ENCODE measurements at places on chromosomes 13 and 19.

GRCh38 chr13:28574617-28575142 is 79.8 kb upstream of the FLT1 start:
- DNase-seq, result no peak

DNA sequence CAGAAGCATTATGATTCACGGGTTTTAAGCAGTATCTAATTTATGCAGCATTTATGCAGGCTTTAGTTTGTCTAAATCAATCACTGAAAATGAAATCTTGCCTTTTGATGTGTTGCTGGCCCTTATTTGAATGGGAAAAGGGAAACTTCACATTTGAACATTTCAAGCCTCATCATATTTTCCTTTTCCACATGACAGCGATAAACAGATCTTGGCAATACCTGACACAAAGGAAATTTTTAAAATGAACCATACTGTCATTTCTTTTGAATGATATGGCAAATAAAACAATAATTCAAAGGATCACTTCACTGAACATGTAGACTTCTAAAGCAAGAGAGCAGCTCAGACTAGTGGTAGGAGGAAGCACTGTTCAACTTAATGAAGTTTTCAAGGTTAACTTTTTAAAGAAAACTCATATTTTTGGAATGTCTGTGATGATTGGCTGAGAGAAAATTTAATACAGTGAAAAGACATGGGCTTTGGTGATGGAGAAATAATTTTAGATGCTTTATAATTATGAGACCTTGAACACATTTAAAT is 198.1 kb downstream of the OXGR1 start:
- DNase-seq, result no peak

DNA sequence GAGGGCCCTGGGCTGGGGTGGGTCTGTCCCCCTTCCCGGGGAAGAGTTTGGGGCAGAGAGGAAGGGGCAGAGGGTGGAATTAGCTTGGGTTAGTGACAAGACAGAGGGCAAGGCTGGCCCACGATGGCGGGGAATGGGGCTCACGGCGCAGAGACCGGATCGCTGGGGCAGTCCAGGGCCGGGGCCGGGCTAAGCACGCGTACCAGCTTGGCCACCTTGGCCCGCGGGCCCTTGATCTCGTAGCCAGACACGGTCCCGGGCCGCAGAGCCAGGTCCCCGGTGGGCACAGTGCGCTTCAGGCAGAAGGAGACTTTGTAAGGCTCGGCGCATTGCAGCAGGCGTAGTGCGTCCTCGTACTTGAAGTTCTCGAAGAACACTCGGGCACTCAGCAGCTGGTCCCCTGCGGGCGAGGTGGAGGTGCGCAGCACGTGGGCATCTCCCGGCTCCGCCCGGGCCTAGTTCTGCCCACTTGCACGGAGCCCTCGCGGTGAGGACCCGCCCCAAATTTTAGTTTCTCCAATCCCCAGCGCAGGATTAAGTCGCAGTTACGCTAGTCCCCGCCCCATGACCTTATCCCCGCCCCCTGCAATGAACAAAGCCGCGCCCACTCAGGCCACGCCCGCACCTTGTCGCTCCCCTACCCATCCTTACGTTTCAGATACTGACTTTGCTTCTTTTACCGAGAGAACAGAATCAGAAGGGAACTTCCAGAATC is 8.6 kb upstream of the HIPK4 start:
- DNase-seq, result peak; percentile 21

DNA sequence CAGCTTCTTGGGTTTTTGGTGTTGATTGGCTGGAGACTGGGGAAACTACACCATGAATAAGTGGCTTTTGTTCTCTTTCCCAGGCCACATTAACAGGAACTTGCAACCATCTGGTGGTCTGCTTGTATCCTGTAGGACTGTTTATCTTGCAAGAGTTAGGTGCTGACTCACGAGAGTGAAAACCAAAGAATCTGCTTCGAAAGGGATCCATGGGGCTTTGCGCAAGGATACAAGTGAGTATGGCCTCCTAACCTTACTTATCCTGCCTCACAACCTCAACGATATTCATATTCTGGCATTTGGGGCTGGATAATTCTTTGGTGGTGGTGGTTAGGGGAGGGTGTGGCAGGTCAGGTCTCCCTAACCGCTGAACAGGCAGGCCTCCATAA is 4.7 kb upstream of the SIGLECL1 start:
- no peak for DNase-seq

GRCh38 chr13:113766035-113766800 is 7.2 kb downstream of the TMEM255B start:
- no peak for DNase-seq

GRCh38 chr19:42150911-42151361 is 18.7 kb upstream of the POU2F2 start:
- no peak for DNase-seq

- DNase-seq, result no peak
Measured at GRCh38 chr19:1206864-1207450, 1.4 kb downstream of the STK11 start.

GRCh38 chr19:7789447-7789846 is 26.4 kb downstream of the CLEC4M start:
- peak; percentile 9 for DNase-seq

DNA sequence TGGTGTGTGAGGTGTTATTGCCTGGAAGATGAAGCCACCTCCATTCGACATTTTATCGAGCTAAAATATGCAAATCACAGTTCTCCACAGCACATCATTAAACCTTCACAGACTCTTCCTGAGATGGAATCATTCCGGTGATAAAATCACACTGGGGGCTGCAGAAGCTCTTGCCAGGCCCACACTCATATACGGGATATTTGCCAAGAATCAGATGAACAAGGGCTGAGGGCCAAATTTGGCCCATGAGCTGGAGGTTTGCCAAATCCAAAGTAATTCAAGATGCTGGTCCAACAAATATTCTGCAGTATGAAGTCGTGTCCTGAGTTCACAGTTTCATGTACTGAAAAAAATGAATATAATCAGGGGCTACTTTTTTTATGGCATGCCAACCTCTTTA is 16.7 kb upstream of the RXFP2 start:
- no peak for DNase-seq

DNA sequence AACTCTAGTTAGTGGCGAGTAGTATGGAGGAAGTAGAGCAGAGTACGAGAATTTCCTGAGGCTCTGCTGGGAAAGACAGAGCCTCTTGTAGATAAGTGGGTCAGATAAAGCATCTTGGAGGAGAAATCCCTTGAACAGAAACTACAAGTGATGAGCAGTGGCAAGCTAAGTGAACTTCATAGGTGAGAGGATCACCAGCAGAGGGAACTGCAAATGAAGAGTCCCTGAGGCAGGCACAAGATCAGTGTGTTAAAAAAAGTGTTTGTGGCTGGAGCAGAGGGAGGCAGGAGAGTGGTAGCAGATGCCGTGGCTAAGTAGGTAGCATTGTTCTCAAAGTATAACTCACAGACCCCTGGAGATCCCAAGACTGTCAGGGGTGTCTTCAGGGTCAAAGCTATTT is 437.6 kb downstream of the HS6ST3 start:
- no peak for DNase-seq

DNA sequence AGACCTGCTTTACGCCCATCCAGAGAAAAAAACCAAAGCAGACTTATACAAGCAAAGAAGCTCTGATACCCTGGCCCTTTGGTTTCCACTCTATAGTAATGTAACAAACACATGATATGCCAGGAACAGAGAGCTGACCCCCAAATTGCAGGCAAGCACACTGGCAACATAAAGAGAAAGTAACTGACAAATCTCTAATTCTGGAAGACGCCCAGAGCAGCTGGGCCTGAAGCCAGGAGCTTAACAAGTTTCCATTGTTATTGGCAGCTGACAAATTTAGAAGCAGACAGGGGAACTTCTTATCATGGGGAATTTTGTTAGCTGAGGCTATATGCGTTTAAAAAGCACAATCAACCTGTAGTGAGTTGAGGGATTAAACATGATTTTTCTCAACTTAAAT is 158.0 kb downstream of the DLEU7 start:
- DNase-seq, result no peak

DNA sequence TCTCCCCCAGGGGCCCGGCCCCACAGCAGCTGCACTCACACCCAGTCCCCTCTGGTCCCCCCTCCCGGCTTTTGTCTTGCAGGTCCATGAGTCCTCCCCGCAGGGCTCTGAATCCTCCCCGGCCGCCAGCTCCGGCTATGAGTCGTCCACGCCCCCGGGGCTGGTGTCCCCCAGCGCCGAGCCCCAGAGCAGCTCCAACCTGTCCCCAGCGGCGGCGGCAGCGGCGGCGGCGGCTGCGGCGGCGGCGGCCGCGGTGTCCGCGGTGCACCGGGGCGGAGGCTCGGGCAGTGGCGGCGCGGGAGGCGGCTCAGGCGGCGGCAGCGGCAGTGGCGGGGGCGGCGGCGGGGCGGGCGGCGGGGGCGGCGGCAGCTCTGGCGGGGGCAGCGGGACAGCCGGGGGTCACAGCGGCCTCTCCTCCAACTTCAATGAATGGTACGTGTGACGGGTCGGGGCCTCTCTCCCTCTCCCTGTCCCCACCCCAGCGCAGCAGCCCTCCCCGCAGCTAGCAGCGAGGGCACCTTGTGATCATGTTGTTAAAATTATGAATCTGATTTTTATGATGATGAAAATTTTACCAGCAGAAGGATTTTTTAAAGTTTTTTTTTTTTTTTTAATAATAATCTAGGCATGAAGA is 3.8 kb downstream of the ZIC2 start:
- no peak for DNase-seq

- DNase-seq, result no peak
Measured at GRCh38 chr13:33624740-33625139, 193.2 kb upstream of the RFC3 start.

All from activated T-helper 1 cell treated with Interleukin-2 at 50 U/mL for 16 hours (primary cell).